ENCODE measurements at places on chromosomes 3 and 15.

DNA sequence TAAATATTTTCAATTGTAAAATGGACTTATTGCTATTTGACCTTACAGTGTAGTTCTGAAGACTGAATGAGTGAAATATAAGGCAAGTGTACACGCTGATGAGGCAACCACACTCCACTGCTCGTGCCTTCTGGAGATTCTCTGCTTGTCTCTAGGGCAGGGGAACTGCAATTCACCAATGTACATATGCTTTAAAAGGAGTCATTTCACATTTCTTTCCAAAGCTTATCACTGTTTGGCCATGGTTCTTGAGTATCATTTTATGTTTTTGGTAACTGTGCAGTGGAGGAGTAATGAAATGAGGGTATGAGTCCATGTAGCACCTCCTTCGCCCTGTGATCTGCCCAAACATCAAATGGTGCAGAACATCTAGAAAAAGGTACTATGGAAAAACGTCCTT lies 43.7 kb downstream of the CCR4 start:
- DNase-seq = no peak

DNA sequence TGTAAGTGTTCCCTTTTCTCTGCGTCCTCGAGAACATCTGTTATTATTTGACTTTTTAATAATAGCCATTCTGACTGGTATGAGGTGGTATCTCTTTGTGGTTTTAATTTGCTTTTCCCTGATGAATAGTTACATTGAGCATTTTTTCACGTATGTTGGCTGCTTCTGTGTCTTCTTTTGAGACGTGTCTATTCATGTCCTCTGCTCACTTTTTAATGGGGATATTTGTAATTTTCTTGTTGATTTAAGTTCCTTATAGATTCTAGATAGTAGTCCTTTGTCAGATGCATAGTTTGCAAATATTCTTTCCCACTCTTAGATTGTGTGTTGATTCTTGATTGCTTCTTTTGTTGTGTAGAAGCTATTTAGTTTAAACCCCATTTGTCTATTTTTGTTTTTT lies 179.2 kb downstream of the DOCK3 start:
- no peak for DNase-seq

GRCh38 chr3:70882104-70882503 lies 569.7 kb upstream of the MDFIC2 start:
- no peak for DNase-seq

GRCh38 chr3:28575100-28575745 lies 226.6 kb upstream of the AZI2 start:
- no peak for DNase-seq

- peak; percentile 14 for DNase-seq
Measured at GRCh38 chr15:96333131-96334016, 2.9 kb downstream of the NR2F2 start.

DNA sequence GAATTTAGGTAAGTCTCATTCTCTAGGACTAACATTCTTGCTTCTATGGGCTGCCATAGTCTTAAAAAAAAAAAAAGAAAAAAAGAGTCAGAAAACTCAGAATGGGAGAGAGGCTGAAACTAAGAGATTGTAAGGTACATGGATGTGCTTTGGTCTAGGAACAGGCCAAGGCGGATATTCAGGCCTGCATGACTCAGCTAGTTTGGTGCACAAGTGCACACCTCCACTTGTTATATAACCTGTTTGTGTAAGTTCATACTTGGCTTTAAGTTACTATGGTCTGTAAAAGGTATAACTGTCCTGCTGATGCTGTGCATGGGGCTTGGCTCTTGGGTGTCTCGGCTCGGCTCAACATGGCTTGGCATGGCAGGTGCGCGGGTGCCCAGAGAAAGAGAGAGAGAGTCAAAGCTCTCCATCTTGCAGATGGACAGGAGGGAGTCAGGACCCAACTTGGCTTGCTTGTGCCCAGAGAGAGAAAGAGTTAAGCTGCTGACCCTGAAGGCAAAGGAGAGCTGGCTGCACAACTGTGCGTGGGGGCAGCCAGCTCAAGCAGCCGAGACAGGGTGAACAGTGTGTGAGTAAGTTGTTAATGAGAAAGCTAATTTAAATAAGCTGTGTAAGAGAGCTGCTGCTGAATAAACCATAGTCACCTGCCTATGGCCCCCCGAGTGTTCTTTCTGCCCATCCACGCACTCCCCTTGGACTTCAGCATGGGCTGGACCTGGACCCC lies 31.4 kb upstream of the CHRNB4 start:
- no peak for DNase-seq

DNA sequence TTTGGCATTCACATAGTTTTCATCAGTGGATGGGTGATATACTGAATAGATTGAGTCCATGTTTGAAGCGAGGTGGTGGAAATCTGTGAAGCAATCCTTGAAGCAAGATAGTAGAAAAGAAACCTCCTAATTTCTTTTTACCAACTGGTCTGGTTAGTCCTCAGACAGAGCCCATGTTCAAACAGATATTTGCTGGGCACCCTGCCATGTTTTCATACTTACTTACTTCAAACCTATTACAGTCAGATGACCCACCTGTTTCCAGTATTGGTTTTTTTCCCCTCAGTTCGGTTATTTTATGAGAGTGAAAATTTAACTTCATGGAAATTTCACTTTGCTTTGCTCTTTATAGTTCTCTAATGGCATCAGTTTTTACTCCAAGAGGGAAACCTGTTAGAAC lies 23.7 kb downstream of the EXOSC7 start:
- no peak for DNase-seq

DNA sequence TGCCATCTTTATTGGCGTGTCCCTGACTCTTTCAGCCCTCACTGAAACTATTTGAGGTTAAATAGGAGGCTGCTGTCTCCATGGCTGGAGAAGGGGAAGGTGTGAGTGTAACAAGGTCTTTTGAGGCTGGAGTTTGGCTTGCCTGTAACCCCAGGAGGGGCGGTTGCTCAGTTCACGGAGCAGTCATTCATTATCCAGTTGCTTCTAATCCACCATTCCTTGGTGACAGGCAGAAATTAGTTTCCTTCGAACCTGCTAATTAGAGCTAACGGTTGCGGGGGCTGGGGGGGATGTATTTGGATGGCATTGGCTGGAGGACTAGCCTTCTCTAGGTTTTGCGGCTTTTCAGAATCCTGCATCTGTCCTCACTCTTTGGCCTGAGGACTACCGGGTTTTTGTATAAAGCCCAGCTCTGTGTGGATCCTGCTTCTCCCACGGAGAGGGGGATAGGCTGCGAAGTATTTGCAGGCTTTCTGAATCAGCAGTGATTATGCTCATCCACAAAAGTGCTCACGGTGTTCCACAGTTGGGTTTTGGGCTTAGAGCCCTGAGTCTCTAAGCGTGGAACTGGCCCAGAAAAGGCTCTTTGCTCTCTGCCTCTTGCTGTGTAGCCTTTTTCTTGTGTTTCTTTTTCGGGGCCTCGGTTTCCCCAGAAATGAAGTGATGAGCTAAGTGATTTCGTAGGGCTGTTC lies 18.6 kb downstream of the FGD5 start:
- DNase-seq = no peak

- DNase-seq = no peak
Measured at GRCh38 chr3:113878403-113878802, 39.8 kb downstream of the GRAMD1C start.

DNA sequence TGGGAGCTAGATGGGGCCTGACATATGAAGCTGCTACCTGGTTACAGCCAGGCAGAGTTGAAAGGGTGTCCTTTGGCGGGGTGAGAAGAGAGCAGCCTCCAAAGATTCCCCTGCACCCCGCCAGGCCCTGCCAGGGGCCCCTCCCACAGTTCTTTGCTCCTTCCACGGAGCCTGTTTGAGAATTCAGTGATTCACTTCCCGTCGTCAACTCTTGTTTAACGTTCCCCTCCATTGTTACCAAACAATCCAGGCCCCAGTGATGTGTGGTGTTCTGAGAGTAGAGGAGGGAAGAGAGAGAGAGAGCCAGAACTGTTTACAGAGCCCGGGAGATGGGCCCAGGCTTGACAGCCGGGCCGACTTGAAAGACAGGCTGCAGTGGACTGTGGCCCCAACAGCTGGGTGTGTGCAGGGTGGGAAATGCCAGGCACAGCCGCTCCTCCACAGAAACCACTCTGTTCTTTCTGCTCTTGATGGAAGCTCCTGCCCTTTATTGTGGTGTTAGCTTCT lies 81.5 kb downstream of the SMAD3 start:
- DNase-seq = peak; percentile 97

GRCh38 chr3:125161607-125162219 lies 50.8 kb downstream of the SLC12A8 start:
- no peak for DNase-seq

GRCh38 chr3:40201770-40202169 lies 107.7 kb upstream of the EIF1B start:
- no peak for DNase-seq

DNA sequence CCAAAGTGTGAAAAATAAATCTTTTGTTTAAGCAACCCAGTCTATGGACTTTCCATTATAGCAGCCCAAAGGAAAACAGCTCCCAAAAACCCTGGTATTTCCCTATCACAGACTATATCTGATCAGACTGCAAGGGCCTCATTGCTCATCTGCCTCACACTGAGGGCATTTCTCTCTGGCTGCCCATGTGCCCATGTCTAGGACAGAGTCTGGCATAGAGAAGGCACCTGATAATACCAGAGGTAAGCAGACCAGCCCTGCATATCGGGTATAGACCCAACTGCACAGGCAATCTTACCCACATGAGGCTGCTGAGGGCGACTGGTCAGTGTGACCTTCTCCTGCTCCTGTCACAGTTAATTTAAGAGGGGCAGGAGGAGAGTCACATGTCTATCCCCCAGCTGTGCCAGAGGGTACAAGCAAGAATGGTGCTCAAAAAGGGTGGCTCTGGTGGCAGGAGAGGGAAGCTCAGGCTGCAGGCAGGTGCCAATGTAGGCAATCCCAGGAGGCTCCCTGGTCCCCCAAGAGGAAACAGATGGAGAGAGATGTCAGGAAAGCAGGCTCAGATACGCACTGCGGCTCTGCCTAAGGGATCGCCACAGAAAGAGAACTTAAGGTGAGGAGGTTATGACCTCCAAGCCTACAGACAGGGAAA lies 3.1 kb downstream of the CSRNP1 start:
- no peak for DNase-seq

GRCh38 chr15:73504885-73505284 lies 61.9 kb downstream of the REC114 start:
- no peak for DNase-seq

- no peak for DNase-seq
Measured at GRCh38 chr3:45029661-45030060, 3.6 kb downstream of the CLEC3B start.

DNA sequence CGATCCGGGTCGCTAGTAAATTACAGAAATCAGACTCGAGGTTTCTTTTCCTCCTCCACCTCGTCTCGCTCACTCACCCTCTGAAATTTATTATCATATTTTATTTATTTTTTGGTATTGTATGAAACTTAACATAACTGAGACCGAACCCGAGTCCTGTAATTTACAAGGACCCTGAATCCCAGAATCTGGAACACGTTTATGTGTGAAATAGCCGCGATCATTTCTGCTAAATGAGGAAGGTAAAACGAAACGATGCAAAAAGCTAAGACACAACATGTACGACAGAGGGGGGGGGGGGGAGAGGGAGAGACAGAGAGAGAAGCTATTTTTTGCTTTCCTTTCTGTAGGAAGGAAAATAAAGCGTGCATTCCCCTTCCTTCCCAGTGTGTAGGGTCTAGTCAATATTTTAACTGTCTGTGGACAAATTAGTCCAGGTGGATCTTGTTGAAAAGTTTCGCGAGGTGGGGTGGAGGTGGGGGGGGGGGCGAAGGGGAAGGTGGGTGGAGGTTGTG lies 1.6 kb downstream of the BBX start:
- DNase-seq = peak; percentile 20

DNA sequence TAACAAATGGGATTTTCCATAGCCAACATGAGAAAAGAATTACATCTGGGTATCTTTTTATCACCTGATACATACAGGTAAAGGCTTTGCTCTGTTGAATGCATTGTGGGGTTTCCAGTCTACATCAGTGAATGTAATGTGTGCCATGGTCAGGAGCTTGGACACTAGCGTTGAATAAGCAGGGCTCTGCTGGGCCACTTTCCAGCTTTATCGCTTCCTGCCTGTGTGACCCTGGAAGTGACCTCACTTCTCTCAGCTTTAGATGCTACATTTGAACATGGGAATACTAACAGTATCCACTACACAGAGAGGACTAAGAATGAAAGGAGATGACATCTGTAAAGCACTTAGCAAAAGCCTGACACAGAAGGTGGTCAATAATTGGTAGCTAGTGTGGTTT lies 40.1 kb downstream of the TTC23 start:
- DNase-seq = no peak
